ENCODE measurements at places on chromosomes 12 and 14. TPM values are rescaled to one million over a fixed set of nuclear protein-coding genes. Genes with fewer than 3 reads are reported as not detected.
A peak's percentile ranks its signal among the peaks of the same experiment; 100 is the strongest.

Gene ATP6V1D
- 41.7 TPM for total RNA-seq

Gene ADCK1
- 13.2 TPM for total RNA-seq

Gene PTHLH
- total RNA-seq = 6.5 TPM

Gene KRT71
- not detected for total RNA-seq

Gene ABHD4
- total RNA-seq = 28.4 TPM

DNA sequence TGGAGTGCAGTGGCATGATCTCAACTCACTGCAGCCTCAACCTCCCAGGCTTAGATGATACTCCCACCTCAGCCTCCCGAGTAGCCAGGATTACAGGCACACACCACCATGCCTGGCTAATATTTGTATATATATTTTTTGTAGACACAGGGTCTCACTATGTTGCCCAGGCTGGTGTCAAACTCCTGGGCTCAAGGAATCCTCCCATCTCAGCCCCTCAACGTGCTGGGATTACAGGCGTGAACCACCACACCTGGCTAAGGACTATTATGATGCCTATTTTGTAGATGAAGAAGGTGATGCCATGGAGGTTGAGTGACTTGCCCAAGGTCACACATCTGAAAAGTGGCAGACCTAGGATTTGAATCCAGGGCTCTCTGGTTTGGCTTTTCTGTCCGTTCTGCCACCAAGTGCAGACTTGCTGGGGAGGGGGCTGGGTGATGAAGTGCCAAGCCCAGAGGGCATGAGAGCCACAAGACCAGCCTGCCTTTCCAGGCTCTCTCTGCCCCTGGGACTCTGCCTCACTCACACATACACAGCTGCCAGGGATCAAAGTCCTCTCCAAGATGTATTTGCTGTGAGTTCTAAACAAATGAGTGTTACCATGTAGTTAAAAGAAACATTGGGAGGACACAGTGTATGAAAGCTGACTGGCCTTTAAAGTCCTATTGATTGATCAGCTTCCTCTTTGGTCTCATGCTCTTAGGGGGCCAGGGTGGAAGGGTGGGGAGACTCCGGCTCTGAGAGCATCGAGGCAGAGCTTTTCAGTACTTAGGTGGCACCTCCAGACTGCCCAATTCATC, 21.3 kb upstream of the RBM19 start:
- no peak for DNase-seq

DNA sequence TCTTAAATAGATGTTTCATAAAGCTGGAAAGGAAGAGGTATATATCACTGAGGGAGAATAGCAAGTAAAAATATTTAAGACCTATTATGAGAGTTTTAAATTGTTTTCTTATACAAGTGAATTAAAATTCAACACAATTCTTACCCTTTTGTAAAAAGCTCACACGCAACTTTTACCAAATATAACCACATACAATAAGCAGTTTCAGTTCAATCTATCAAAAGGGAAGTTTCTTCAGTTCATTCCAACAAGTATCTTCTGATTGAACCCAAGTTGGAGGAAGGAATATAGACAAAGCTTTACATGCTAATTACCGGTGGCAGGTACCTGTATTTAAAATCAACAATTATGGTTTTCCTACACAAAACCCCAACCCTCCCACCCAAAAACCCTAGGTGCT, 41.1 kb downstream of the GTF2A1 start:
- DNase-seq = no peak

DNA sequence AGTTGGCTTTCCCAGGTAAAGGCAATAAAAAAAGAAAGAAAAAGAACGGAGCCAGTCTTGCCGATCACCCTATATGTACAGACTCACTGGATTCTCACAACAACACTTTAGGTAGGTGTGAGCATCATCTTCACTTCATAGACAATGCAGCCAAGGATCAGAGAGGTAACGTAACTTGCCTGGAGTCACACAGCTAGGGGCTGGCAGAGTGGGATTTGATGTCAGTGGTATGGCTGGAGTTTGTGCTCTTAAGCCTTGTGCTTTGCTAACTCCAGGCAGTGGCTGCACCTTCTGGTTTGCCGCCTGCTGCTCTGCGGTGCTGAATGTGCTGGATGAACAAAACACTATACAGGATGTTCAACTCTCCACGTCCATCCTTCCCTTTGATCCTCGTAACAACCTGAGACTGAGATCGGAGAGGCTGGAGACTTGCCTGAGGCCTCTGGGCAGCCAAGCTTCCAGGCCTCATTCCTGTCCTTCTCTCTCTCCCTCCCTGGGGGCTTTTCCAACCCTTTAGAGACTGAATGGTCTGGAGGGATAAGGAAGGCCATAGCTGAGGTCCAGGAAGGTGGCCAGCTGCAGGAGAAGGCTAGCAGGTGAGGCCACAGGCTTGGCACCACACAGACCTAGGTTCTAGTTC, 8.1 kb downstream of the ISM2 start:
- no peak for DNase-seq

GRCh38 chr12:51751661-51752060, 96.9 kb downstream of the FIGNL2 start:
- no peak for DNase-seq

- DNase-seq = no peak
Measured at GRCh38 chr12:69533844-69534243, 51.4 kb upstream of the CCT2 start.

DNA sequence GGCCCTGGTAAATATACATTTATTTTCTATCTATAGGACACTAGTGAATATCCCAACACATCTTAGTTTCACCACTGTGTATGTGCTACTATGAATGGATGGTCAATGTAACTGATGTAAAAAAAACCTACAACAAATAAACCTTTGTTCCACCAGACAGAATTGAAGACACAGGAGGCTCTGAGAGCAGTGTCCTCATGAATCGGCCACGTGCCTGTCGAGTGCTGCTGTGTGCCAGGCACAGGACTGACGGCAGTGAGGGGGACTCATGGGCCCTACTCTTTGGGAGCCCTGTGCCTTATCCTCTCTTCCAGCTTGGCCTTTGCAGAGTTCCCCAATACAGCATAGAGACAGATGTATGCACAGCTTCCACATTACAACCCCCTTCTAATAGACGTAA, 18.2 kb downstream of the CINP start:
- DNase-seq = no peak

DNA sequence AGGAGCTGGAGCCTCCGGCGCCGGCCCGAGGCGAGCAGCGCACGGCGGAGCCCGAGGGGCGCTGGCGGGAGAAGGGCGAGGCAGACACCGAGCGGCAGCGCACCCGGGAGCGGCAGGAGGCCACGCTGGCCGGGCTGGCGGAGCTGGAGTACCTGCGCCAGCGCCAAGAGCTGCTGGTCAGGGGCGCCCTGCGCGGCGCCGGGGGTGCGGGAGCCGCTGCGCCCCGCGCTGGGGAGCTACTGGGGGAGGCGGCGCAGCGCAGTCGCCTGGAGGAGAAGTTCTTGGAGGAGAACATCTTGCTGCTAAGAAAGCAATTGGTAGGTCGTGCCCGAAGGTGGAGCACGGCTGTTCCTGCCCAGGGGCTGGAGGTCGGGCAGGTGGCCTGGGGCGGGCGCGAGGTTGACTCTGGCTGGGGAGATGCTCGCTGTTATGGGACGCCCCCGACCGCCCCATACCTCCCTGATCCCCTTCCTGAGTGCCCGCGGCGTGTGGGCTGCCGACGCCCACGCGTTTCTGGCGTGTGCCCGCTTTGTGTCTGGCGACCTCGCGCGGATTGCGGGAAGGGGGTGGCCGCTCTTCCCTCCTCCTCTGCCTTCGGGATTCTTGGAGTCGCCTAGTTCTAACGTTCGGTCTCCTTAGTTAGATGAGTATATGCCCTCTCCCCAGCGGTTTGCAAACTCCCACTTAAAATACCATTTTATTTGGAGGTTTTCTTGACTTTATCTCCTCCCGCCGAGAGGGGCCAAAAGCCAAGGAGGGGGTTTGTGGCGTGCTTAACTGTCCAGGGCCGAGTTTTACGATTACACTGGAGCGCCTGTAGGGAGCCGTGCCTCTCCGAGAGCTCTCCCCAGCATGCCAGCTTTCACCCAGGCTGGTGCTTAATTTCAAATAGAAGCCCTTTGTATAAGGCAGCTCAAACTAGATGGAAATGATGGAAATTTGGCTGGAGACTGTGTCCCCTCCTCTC, 752 bp downstream of the DACT1 start:
- DNase-seq = peak; percentile 20

DNA sequence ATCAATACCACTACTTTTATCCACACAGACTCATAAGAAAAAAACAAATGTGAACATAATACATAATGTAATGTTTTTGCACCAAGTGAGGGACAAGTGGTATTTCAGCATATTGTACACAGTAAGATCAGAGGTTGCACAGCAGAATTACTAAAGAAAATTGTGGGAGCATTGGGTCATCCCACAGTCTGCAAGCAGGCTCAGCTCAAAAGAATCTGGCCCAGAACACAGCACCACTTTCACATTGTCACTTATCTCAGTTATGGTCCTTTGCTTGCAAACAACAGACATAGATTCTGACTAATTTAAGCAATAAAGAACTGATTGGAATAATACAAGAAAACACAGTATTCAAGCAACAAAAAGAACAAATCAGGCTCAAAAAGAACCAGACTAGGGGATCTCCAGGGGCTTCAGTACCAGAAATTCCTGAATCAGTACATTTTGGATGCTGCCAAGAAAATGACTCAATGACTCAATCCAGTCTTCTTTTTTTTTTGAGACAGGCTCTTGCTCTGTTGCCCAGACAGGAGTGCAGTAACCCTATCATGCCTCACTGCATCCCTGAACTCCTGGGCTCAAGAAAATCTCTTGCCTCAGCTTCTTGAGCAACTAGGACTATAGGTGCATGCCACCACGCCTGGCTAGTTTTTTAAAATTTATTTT, 42.9 kb upstream of the EEA1 start:
- no peak for DNase-seq

- no peak for DNase-seq
Measured at GRCh38 chr12:91173124-91173523, 9.5 kb downstream of the DCN start.

DNA sequence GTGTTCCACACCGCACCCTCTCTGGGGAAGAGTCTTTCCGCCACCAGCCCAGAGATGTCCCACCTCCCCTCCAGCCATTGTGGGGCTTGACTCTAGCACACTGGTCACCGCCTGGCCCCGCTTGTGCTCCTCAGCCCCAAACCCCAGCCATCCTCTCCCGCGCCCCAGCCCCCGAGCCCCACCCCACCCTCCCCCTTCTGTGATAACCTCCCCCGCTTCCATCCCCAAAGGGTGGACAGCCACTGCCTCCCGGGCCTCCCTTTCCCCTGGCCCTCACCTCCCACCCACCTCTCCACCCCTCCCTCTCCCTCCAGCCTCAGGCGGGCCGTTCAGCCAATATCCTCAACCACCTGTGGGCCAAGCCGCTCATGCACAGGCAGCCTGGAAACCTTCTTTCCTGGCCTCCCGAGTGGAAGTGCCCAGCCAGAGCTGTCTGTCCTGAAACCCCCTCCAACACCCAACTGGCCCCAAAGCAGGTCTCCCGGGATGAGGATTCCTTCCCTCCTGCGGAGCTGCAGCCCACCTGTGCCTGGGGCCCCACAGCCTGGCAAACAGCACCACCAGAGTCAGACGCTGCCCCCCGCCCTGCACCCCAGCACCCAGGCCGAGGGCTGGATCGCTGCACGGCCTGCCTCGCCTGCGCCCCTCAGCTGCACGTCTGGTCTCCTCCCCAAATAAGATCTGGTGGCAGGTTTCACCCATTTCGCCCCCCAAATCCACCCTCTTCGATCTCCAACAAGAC, 27.1 kb upstream of the NUDT14 start:
- no peak for DNase-seq

DNA sequence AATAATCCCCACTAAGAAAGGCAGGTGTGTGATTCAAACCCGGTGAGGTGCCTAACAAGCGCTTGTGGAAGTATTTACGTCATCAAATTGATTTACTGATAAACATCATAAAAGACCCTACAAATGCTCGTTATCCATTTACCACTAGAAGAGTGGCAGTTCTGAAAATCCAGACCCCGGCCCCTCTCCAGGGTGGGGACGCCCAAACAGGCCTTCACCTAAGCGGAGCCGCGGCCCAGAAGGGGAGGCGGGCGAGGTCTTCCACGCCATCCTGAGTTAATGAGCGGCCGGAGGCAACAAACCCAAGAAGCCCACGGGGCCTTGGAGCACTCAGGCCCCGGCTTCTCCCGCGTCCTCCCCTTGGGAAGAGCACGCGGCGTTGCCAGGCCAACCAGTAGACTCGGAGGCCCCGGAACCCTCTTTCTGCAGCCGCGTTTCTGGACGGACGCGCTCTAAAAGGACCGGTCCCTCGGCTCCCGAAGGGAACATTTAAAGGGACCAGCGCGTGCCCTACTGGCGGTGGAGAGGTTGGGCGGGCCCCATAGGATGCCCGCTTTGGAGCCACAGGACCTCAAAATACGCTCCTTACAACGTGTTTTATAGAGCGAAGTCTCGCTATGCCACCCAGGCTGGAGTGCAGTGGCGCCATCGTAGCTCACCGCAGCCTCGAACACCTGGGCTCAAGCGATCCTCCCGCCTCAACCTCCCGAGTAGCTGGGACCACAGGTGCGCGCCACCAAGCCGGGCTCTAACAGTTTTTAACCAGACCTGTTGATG, 3.5 kb downstream of the PTPN21 start:
- peak; percentile 71 for DNase-seq

GRCh38 chr14:56482310-56482911, 97.2 kb upstream of the TMEM260 start:
- DNase-seq = no peak

DNA sequence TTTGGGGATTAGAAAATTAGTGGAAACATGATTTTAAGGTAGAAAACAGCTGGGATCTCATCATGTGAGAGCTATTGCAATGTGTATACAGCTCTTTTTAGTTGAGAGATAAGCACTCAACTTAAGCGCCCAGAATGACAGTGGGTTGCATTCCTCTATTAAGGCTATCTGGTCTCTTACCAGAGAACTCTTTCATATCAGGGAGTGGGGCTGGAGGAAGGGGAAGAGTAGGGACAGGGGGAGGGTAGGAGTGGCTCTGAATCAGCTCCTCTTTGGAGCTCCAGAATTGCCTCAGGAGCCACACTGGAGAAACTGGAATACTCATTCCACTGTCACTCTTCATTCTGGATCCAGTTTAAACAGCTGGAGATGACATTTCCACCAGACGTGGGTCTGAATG, 9.2 kb upstream of the PLEKHG3 start:
- no peak for DNase-seq

DNA sequence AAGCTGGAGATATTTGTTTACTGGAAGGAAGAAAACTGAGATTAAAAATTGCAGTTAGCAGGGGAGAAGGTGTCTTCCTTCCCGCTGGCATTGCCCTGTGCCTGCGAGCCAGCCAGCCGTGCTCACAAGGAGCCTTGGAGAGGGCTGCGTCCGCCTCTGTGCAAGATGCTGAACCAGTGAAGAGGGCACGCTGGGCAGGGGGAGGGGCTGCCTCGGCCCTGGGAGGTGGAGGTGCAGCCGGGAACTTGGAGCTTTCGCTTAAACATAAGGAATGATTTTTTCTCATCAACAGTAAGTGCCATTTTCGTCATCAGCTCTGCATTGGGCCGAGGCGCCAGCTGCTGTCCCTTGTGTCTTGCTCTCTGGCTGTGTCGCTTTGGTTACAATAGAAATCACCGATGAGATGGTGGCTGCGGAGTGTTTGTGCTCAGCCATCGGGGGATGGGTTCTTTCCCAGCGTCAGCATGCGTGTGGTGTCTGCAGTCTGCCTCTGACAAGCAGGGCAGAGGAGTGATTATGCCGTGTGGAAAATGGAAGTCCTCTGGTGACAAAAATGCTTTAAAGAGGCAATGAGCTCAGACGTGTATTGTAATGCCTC, 97.3 kb downstream of the ESR2 start:
- peak; percentile 53 for DNase-seq

- no peak for DNase-seq
Measured at GRCh38 chr14:99522934-99523703, 41.9 kb downstream of the CCNK start.

GRCh38 chr12:45130881-45131281, 80.0 kb upstream of the DBX2 start:
- peak; percentile 64 for DNase-seq

Data from mesothelial cell of epicardium (in vitro differentiated cells).